ENCODE measurements at places on chromosomes 13 and 19. TPM values are rescaled to one million over a fixed set of nuclear protein-coding genes. Genes with fewer than 3 reads are reported as not detected.

DNA sequence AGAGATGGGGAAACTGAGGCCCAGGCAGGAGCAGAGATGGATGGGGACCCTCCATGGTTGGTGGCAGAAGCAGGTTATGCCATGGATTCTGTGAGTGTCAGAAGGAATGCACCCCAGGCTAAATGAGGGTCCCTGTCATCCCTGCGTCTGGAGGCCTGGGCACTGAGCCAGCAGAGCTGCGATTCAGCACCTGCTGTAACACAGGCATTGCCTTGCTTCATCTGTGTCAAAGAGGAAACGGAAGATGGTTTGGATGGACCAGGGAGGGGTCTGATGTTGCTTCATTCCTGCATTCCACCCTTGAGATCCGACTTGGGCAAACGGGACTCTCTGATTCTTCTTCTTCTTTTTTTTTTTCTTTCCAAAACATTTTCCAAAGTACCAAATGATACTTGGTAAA is 1.2 kb downstream of the C5AR1 start:
- no peak for DNase-seq

GRCh38 chr13:53285896-53286430 is 257.4 kb downstream of the OLFM4 start:
- no peak for DNase-seq

GRCh38 chr19:11196406-11197287 is 698 bp downstream of the KANK2 start:
- no peak for DNase-seq

LILRA1 gene
- total RNA-seq: 0.16 TPM

DNA sequence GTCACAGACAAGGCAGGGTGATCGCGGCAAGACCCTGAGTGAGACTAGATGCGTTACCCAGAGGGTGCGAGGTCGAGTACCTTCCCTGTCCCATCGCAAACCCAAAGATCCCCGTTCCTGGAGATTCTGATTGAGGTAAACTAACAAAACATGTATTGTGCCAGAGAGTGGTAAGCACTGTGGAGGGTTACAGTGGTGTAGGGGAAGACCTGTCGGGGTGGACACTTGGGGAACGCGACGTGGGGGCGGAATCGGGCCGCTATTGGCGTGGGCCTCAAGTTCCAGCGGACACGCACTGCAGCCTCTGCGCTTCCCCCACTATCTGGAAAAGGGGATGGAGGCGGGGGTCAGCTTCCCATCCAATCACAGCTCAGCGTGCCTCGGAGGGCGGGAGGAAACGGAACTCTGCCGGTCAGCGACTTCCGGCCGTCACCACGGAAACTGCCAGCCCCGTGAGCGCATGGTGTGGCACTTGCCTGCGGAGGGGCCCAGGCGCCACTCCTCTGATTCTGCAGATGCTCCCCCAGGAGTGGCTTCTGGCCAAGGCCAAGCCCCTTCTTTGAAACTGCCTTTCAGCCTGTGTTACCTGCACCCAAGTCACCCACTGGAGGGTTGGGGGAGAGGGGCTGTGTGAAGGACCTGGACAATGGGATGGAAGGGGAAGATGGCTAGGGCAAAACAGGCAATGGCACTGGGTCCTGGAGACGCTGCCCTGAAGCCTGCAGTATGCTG is 1.0 kb upstream of the UBE2M start:
- no peak for DNase-seq

ZNF534 gene
- 2.8 TPM for total RNA-seq

DNA sequence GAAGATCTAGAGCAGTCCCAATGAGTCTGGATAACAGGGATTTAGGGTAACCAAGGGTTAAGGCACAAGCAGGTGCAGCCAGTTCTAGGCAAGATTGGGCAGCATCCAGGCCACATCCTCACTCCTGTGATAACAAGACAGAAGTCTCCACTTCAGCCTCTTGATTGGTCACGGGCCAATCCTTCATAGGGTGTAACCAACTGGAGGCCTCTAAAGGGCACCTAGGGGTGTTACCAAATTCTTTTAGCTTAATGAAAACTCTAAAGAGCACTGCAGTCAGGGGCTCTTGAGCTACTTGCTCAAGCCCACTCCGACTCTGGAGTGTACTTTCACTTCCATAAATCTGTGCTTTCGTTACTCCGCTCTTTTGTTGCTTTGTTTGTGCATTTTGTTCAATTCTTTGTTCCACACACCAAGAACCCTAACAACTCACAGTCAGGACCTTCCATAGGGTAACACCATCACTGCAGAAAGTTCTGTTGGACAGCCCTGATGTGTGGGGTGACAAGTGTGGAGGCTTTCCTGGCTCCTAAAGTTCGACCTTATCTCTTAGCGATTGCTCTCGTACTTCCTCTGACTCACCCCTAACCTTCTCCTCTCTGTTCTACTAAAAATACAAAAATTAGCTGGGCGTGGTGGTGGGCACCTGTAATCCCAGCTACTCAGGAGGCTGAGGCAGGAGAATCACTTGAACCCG is 36.1 kb downstream of the ZSWIM9 start:
- no peak for DNase-seq

GRCh38 chr13:94209117-94209516 is 270.4 kb downstream of the DCT start:
- DNase-seq: no peak

DNA sequence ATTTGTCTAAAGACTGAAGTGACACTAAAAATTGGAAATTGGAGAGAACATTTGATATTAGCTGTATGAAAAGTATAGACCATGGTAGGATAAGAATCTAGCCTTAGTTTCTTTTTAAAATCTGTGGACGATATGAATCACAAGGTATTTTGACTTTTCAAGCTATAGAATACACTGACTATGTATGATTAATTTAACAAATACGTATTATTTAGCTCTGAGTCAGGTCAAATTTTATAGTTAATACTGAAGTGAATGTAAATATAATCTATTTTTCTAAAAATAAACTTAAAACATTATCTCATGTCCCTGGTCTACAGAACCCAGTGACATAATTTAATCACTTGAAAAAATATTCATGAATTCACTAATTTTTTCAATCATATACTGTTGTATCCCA is 795.6 kb upstream of the SLITRK1 start:
- DNase-seq: no peak

ETV2 gene
- 1.1 TPM for total RNA-seq

B3GNT3 gene
- not detected for total RNA-seq

- DNase-seq: no peak
Measured at GRCh38 chr19:4455719-4456475, 1.7 kb downstream of the UBXN6 start.

- no peak for DNase-seq
Measured at GRCh38 chr13:32017474-32017873, 14.1 kb upstream of the FRY start.

DNA sequence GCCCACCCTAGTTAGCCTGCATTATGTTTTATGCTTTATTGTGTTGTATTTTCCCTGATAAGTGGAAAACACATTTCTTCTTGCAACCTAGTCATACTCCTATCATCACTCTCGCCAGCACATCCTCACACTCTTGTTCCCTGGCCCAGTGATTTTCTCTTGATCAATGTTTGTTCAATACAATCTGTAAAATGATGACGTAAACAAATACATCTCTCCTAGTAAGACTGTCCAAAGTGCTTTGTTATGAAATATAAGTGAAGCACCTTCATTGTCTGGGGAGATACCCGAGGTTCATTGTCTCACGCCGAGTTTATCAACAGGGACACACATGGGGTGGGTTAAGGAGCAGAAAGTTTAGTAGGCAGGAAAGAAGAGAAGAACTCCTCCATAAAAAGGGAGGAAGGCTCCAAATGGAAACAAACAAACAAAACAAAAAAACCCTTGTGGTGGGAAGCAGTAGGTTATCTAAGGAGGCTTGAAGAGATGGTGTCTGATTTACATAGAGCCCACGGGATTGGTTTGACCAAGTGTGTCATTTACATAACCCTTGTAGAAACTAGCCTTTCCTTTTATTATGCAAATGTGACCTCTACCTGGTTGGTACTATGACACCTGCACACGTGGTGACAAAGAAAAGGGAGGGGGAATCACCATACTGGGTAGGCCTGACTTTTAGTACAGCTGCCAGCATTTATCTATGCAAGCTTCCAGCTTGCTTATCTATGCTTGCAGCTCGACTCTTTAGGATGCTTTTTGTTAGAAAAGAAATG is 1317.9 kb upstream of the SPRY2 start:
- no peak for DNase-seq

- peak; percentile 66 for DNase-seq
Measured at GRCh38 chr19:45955905-45956608, 17.6 kb downstream of the NOVA2 start.

GRCh38 chr13:32969516-32969941 is 46.7 kb upstream of the KL start:
- no peak for DNase-seq

- no peak for DNase-seq
Measured at GRCh38 chr19:51607920-51608562, 22.2 kb downstream of the SIGLEC5 start.

NPAS1 gene
- 5.8 TPM for total RNA-seq

GRCh38 chr19:14542711-14543328 is 13.4 kb downstream of the TECR start:
- no peak for DNase-seq

MZF1 gene
- total RNA-seq: 13.1 TPM

FFAR2 gene
- 0.16 TPM for total RNA-seq

DNA sequence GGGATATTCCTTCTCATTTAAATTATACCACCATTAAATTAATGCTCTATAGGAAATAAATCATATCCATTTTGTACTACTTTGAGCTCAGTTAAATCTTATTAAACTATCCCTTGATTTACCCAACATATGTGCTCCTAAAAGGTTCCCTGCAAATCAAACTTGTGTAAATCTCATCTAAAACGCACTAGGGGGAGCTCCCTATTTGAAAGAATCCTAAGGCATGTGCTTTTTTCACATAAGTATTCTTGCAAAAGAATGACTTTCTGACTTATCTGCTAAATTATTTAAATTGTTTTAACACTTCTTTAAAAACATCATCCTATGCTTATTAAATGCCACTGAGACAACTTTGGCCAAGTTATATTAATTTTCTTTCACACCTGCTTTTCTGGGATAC is 7.9 kb downstream of the INTS6 start:
- DNase-seq: no peak

DNA sequence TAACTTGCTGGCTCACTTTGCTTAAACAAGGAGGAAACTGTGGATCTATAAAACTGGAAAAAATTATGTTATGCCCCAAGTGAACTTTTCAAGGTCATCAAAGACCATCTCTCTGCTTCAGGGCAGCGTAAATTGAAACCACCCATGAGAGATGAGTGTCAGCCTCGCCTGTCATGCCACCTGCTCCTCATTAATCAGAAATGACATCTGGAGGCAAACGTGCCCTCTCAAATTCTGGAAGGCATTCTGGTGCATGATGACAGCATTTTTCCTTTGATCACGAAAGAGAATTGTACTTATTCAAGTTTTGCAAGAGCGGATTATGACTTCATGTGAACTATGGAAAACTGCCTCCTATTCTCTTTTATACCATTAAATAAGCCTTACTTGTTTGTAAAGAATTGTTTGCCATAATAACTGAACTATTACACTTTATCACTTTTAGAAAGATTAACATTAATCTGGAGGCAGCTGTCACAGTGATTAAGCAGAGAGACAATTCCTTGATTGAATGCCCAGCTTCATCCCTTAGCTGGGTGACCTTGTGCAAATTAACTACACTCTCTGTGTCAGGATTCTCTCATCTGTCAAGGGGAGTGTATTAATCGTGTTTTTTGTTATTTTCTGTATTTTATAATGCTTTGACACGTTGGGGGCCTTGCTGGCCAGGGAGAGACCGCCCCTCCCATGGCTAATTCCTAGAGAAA is 17.0 kb upstream of the SACS start:
- DNase-seq: no peak

DNA sequence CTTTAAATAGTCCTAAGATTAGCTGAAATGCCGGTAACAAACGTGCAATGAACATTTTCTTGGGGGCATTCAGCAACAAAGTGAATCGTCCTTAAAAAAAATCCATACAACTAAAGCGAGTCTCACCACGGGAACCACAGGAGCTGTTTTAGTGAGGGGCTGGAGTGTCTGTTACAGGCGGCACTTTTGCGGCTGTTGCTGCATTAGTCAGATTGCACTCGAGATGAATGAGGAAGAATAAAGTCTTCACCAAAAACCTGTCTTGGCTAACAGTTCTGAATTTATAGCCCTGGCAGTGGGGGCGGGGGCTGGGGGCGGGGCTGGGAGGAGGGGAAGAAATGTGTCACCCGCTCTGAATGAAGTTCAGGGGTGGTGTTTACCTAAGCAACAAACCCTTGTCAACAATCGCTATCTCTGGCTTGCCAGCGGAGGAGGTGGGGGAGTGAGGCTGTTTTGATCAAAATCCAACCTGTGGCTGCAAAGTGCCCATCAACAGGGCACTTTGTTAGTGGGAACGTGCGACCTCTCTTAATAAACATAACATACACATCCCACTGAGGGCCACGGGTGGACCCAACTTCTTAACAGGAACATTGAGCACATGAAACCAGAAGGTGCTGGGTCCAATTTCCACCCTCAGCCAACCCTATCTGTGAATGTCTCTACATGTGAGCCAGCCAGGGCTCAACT is 44.5 kb downstream of the RFX2 start:
- no peak for DNase-seq

WDR87 gene
- not detected for total RNA-seq

DNA sequence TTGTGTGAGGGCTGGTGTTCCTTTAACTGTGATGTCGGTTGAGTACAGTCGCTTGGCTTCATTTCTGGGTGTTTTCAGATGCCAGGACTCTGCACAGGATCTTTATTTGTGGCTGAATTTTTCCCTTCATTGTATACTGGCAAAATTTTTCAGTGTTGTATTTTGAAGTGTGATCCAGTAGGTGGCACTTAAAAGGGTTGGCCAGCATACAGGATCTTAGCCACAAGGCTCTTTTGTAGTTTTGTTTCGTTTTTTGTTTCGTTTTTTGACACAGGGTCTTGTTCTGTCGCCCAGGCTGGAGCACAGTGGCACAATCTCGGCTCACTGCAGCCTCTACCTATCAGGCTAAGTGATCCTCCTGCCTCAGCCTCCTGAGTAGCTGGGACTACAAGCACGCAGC is 8.7 kb downstream of the FCAR start:
- no peak for DNase-seq

PABPC3 gene
- not detected for total RNA-seq

GRCh38 chr13:32153056-32153455 is 121.5 kb downstream of the FRY start:
- DNase-seq: no peak

MEIS3 gene
- 74.6 TPM for total RNA-seq

- peak; percentile 55 for DNase-seq
Measured at GRCh38 chr19:35797663-35798062, 15.0 kb downstream of the PRODH2 start.

ZNF439 gene
- 36.5 TPM for total RNA-seq

FUT1 gene
- 0.47 TPM for total RNA-seq

GRCh38 chr19:16359964-16360363 is 35.3 kb downstream of the KLF2 start:
- DNase-seq: no peak

DNA sequence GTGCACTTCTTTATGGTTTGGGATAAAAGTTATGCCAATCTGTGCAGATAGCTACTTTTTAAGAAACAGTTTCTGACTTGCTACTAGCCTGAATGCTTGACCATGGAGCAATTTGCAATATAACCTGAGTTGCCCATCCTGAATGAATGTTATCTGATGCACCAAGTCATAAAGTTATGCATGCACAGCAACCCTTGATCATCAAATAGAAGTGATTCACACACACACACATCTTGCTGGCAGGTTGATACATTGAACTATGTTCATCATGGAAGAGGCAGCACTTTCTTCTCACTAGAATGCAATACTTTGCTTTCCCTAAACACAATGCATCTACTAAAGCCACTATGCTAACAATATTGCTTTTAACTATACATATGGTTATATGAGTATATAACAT is 311.5 kb downstream of the RFC3 start:
- no peak for DNase-seq

- no peak for DNase-seq
Measured at GRCh38 chr13:64154514-64154913, 2738.9 kb upstream of the PCDH20 start.

Measured in occipital lobe (tissue), 3 donors.